NCI-H1694 treated with DMSO at 0.1 percent for 48 hours (cell line): ENCODE measurements at places on chromosomes 11 and 22.

DNA sequence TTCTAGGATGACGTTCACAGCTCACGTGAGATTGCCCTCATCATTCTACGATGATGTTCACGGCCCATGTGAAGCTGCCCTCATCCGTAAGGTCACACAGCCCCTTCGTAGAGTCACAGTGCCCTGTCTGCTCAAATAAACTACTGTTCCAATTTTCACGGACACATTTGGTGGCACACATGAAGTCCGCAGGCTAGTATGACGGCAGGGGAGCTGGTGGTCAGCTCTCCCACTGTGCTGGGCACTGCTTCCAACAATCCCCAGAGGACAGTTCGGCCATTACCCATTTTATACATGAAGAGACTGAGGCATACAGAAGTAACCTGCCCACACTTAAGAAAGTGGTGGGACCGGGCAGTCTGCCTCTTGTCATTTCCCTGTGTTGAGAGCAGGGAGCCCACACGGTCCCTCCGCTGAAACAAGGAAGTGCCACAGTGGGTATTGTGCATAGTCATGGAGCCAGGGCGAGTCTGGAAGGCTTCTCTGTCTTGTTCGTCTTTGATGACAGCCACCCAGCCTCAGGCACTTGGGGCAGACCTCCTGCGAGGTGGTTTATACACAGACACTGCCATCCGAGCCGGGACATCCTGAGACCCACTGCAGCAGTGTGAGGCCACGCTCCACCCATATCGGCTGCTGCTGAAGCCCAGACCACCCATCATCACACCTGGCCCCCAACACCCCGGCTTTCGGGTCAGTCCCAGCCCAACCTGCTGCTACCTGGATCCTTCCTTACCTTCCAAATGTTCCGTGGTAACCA, 114.3 kb downstream of the PHF21B start:
- DNase-seq: no peak

- DNase-seq: no peak
Observed at GRCh38 chr11:119337581-119338317, 2.9 kb downstream of the C1QTNF5 start.

GRCh38 chr11:99592266-99592665, 571.5 kb downstream of the CNTN5 start:
- DNase-seq: no peak

- DNase-seq: no peak
Observed at GRCh38 chr22:27624705-27625104, 176.9 kb downstream of the MN1 start.

DNA sequence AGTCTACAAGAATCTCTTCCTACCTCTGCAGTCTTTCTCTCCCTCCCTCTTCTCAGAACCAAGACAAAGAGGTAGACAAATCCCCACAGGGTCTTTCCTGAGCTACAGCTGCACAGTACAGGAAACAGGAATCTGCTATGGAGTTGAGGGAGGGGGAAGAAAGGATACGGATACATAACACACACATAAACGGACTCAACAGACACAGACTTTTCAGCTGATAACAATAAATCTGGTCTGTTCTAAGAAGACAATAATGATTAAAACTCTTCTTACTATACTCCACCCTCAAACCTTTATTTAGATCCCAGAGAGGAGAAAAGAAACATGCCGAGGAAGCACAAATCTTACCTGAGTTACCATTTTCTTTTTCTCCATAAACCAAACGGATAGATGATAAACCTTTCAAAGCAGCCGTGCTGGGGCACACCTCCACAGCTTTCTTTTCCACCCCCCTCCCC, 122.2 kb downstream of the APOL5 start:
- DNase-seq: no peak

GRCh38 chr11:44618561-44619425, 53.3 kb downstream of the CD82 start:
- DNase-seq: no peak

- no peak for DNase-seq
Observed at GRCh38 chr11:26607725-26608506, 35.9 kb upstream of the MUC15 start.

DNA sequence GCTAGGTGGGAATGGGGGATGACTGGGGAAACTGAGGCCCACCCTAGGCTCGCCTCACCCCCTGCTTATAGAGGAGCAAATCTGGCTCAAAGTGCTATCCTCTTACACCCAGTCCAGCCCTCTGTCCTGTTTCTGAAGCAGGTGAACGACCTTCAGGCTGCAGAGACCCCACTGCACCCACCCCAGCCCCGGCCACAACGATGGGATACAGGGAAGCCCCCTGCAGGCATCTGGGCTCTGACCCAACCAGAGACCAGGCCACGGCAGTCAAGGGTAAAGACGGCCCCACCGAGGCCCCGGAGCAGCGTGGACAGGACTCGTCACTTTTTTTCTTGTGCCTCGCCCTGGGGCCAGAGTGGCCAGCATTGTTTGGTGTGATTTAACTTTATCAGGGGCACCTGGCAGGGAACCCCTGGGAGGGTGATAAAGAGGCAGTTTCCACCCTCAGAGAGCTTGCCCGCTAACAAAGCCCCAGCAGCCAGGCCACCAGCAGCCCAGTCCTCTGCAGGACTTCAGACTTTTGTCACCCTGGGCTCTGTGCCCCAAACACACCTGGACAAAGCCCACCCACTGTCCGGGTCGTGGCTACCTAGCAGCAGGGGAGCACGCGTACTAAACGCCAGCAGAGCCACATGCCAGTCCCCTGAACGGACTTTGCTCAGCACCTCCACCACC, 612.6 kb downstream of the TBC1D22A start:
- no peak for DNase-seq

DNA sequence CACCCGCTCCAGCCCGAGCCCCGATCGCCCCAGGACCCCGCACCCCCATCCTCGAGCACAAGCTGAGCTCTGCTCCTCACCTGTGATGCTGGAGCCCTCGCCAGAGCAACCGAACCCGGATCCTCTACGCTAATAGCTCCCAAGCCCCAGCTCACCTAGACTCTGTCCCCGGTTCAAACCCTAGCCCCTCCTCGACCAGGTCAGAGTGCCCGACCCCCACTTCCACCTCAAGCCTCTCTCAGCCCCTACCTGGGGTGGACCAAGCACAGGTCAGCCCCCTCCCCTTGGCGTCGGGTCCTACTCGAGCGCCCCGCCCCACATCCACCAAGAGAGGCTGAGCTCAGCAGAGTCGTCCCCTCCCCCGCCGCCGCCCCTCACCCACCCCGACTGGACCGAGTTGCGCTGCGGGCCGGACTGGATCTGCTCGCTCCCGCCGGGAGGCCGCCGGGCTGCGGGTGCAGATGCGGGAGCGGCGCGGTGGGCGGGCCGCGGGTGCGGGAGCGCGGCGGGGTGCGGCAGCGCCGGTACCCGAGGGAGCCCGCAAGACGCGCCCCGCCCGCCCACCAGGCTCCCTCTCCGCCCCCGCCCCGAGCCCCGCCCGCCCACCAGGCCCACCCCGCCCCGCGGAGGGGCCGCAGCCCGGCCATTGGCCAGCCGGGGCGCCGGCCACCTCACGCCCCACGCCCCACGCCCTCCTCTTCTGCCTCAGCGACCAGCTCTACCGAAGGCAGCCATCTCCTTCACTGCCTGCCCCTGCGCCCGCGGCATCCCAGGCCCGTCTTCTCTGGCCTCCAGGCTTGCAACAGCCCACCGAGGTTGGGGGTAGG, 577 bp upstream of the DKK3 start:
- DNase-seq: no peak

DNA sequence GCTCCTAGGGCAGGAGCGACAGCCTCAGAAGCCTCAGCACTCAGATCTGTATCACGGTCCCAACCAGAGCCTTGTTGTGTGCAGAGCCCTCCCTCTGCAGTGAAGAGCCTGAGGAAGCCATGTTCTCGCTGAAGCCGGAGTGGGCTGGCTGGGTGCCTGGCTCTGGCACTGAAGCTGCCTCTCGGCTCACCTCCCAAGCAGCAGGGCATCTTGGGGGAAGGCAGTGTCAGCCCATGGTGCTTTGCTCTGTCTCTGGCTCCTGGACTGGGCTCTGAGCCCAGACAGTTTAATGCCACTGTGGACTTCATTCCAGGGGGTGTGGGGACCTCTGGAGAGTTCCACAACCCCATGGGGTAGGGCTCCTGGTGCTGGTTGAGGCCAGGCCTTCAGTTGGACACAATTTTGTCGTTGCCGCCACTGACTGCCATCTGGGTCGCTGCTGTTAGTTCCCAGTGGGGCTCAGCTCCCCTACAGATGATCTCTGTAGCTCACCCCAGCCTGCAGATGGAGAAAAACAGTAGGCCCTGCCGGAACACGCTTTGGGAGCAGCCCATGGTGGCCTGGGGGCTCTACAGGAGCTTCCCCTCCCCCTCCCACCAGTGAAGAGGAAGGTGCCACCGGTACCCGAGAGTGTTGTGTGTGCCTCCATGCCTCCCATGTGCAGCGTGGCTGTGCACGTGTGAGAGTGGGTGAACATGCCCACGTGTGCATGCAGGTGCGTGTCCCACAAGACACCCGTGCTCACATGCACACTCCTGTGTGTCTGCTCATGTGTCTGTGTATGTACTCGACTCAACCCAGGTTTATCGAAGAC, 86.5 kb upstream of the B3GAT1 start:
- DNase-seq: no peak

- no peak for DNase-seq
Observed at GRCh38 chr11:13434247-13435205, 28.5 kb downstream of the BTBD10 start.

GRCh38 chr11:75642402-75643113, 26.3 kb downstream of the MAP6 start:
- no peak for DNase-seq

- DNase-seq: no peak
Observed at GRCh38 chr22:19498154-19498865, 18.6 kb downstream of the CDC45 start.

- DNase-seq: no peak
Observed at GRCh38 chr22:25548866-25549464, 15.5 kb upstream of the GRK3 start.

GRCh38 chr22:27255580-27255979, 546.0 kb downstream of the MN1 start:
- no peak for DNase-seq

DNA sequence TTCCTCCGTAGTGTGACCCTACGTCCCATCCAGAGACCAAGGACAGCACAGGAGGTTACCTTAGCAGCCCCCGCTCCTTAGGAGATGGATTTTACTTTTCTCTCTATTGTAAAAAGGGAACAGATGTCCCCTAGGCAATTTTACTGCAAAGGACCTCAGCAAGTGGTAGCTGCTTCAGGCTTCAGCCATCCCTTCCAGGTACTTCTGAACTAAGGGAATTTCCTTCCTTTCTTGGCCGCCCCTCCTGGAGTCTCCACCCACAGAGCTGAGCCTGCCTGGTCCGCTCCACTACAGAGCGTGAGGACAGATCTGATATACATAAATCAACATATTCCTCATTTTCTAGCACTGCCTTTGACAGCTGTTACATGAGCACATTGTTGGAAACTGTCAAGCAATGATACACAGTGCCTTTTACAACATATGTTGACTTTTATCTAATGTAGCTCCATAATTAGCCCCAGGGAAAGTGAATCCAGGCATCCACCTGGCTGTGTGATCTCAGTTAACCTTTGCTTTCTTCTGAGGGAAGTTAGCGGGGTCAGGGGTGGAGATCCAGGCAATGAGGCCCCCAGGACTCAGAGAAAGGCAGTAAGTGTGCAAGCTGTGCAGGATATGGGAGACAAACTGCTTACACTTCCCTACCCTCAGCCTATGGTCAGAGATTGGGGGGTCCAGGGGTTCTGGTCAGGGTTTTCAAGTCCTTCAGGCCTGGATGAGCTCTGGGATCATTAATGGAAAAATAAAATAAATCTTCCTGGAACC, 51.9 kb downstream of the SPATA19 start:
- peak; percentile 0 for DNase-seq

- no peak for DNase-seq
Observed at GRCh38 chr11:122046846-122047245, 69.2 kb downstream of the BLID start.

DNA sequence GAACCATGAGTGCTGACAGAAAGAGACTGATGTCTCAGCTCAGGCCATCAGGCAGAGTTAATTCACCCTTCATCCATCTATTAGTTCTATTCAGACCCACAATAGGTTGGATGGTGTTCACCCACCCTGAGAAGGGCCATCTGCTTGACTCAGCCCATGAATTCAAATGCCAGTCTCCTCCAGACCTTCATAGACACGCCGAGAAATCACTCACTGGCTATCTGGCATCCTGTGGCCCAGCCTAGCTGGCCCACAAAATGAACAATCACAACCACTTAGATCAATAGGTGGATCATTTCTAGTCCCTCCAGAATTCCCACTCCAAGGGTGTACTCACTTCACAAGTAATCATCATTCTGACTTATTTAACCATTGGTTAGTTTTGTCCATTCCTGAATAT, 58.2 kb downstream of the MYEOV start:
- DNase-seq: no peak

- DNase-seq: no peak
Observed at GRCh38 chr11:26950260-26950719, 43.6 kb upstream of the FIBIN start.

- no peak for DNase-seq
Observed at GRCh38 chr22:17120281-17120680, 879 bp downstream of the TMEM121B start.

- DNase-seq: no peak
Observed at GRCh38 chr11:106420686-106421085, 343.2 kb downstream of the AASDHPPT start.

- DNase-seq: no peak
Observed at GRCh38 chr11:131370090-131370751, at the start of gene NTM. TSS of gene NTM (plus strand) at chr11:131370615.

- no peak for DNase-seq
Observed at GRCh38 chr11:102564110-102564509, 33.6 kb upstream of the MMP7 start.

DNA sequence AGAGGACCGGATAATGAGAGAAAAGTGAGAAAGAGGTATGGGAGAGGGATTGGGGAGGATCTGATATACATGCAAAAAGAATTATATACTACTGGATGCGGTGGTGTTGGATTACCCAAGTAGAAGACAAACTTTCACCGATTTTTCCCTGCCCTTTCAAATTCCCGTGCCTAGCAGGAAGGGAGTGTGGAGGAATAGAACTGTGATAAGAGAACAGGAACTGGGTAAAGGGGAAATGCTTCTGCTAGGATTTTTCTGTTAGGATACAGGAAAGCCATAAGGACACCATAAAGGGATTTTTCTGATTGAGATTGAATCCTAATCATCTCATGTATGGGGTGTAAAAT, 480 bp upstream of the MTMR2 start:
- DNase-seq: no peak

DNA sequence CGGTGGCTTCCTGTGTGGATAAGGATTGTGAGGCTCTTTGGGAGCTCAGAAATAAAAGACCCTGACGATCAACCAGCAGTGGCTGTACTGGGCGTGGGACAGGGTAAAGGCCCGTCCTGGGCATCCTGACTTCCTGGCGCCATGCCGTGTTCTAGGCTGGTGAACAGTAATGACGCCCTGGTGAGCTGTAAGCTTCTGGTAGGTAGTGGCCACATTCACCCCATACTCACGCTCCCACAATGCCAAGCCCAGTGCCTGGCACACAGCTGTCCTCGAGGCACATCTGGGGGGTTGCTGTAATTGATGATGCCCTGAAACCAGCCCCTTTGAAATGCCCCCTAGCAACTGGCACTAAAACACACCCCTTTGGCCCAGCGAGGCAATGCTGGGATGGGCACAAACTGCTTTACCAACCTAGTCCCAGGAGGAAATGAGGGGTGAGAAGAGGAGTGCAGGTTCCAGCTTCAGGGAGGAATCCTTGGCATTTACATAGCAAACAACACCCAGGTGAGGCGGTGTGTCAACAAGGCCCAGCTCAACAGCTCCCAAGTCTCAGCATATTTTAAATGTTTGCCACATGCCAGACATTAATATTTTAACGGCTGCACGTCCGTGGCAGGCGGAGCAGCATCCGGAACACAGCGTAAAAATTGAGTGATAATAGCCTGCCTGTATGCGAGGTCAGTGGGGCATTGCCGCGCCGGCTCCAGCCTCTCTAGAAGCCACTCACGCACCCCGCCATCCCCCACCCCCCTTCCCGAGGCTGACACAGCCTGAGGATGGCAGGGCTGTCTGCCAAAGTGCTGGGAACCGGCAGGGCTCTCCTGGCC, 79.3 kb downstream of the DSCAML1 start:
- DNase-seq: no peak
